ENCODE measurements at places on chromosomes 4 and X.

DNA sequence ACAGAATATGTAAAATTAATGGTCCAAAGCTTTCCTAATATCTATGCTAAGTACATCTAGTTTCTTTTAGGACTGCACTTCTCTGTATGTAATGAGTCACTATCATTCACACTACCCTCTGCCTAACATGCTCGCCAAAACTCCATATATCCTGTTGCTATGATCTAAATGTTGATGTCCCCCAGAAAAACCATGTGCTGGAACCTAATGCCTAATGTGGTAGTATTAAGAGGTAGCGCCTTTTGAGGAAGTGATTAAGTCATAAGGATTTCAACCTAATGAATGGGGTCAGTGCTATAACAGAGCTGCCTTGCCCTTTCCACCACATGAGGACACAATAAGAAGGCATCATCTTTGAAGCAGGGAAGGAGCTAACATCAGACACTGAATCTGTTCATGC is 34.9 kb upstream of the NFKB1 start:
- no peak for DNase-seq

DNA sequence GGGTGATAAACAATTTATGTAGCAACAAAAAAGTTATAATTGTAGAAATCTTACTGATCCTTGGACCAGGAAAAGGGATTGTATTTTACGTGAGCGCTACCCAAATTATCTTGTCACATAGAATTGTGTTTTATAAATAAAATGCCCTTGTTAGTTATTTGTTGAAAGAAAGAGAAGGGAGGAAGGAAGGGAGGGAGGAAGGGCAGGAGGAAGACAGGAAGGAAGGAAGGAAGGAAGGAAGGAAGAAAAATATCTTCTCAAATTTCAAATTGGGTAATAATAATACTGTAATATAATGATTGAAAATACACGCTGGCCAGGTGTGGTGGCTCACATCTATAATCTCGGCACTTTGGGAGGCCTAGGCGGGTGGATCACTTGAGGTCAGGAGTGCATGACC is 206.2 kb upstream of the TLL1 start:
- no peak for DNase-seq

GRCh38 chr4:14917298-14917633 is 85.0 kb upstream of the CPEB2 start:
- no peak for DNase-seq

DNA sequence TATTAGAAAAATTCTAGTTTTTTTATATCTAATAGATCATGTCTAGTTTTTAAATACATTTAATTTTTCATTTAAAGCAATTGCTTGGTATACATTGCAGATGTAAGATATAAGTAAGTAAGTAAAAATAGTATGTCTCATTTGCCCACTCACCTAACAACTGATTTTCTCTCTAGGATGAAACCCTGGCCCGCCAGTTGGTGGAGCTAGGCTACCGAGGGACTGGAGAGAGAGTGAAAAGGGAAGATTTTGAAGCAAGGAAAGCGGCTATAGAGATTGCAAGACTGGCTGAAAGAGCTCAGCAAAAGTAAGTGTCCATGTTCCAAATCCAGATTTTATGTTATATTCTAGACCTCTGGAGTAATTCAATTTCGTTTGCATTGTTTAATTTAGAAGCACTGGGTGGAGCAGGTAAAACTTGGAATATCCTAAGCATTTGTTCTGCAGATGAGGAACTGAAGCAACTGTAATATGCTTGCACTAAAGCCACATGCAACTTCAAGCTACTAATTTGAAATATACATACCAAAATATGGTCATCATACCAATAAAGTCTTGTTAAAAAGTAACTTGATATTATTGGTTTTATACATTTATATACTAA is 27.1 kb downstream of the CFAP299 start:
- DNase-seq, result no peak

- no peak for DNase-seq
Observed at GRCh38 chr4:127985989-127986388, 20.8 kb downstream of the ABHD18 start.

DNA sequence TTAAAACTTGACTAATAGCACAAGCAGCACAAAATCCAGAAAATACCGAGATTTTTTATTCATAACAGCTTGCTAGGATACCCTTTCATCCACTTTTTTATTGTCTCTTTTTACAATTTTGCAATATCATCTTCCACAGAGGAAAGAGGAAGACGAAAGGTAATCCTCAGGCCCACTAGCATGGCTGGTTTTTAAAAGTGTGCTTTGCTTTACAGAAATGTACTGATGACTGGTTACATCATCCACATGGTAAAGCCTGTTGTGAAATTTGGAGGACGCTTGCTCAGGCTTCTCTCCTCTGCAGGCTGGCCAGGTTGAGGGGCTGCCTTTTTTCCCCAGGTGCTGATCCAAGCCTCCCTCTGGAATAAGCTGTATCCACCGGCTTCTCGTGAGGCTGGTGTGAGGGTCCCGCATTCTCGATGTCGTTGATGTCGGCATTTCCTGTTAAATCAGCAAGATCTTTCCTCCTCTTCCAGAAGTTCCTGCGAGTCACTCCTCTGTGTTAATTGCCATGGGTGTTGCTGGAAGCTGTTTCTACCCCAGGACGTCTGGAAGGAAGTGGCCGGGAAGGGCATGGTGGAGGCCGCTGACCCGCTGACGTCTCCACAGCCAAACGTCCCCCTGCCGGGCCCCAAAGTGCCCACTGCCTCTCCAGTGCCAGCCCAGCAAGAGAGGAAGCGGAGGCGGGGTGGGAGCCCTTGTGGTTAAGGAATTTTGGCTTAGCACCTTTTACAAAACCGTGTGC is 5.8 kb upstream of the DGKQ start:
- DNase-seq, result no peak

DNA sequence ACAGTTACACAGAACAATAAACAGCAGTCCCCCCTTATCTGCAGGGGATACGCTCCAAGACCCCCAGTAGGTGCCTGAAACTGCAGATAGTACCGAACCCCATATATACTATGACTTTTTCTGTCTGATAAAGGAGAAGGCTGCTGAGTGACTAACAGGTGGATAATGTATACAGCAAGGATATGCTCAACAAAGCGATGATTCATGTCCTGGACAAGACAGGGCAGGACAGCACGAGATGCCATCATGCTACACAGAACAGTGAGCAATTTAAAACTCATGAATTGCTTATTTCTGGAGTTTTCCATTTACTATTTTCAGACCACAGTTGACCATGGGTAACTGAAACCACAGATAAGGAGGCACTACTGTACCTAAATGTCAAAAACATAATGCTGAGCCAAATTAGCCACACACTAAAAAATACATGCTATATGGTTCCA is 76.1 kb downstream of the MANBA start:
- DNase-seq, result no peak

- DNase-seq, result peak; percentile 68
Observed at GRCh38 chrX:103404231-103405008, 28.1 kb downstream of the BEX3 start.

DNA sequence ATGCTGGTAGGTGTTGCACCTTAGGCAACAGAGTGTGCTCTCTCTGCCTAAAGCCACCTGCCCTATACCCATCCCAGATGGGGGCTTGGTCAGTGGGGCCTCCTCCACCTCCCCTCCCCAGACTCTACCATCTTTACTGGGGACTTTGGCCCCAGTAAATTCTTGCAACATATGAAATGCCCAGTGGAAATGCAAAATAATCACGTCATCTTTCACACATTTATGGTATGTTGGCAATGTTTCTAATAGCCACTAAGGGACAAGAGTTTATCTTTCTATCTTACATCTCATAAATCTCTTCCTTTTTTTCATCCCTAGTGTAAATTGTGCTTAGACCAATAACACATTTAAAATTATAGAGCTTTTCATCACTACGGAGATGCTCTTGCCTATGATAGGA is 103.0 kb upstream of the MAML3 start:
- no peak for DNase-seq

DNA sequence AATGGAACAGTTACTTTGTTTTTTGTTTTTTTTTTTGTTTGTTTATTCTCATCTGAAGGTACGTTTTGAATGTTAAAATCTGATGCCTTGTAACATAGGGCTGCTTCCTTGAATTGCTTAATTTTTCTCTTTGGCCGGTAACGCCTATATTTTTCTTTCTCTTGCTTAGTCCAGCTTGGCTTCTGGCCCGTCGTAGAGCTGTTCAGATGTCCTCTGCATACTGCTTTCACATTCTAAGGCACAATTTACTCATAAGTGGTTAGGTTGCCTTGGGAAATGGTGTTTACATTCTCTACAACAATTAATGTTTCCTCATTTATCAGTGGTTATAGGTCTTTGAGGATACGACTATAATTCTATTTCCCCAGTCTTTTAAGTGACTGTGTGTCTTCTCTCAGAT is 7.9 kb downstream of the NONO start:
- DNase-seq, result no peak

- DNase-seq, result peak; percentile 58
Observed at GRCh38 chr4:112327965-112328733, 31.0 kb downstream of the ALPK1 start.

DNA sequence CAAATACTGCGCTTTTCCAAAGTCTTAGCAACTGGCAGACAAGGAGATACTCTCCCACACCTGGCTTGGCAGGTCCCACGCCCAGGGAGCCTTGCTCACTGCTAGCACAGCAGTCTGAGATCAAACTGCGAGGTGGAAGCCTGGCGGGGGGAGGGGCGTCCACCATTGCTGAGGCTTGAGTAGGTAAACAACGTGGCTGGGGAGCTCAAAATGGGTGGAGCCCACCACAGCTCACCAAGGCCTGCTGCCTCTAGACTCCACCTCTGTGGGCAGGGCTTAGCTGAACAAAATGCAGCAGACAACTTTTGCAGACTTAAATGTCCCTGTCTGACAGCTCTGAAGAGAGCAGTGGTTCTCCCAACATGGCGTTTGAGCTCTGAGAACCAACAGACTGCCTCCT is 23.0 kb upstream of the NFKB1 start:
- no peak for DNase-seq
